Panc1 (cell line): ENCODE measurements at places on chromosomes 1 and 21.

DNA sequence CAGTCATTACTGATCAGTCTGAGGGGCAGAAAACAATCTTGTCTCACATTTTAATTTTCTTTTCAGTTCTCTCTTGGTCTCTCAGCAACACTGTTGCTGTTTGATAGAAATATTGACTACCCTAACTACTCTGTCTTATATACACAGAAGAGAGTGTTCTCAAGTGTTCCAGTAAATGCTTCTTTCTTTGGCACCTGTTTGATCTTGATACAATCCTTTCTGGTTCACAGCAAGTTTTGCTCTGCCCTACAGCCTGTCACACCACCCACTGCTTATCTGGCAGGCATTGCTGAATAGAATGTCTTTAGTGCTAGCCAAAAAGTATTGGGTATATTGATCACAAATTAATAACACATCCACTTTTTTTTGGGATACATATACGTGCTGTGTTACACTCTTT lies 75.7 kb upstream of the WLS start:
- no peak for DNase-seq

DNA sequence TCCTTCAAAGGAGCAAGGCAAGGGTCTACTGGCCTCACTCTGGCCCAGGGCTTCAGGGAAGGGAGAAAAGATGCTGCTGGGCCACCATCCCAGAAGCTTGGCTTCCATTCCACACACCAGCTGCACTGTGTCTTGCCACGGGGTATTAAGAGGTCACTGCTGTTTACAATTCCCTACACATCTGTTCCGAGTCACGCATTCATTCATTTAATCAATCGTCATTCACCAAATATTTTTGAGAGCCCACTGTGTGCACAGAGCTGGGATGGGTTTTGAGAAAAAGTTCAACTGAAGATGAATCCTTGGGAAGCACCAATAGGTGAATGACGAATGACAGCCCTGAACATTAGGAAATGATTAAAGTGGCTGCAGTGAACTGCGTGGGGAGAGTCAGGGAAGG lies 101.7 kb downstream of the NAV1 start:
- no peak for DNase-seq

DNA sequence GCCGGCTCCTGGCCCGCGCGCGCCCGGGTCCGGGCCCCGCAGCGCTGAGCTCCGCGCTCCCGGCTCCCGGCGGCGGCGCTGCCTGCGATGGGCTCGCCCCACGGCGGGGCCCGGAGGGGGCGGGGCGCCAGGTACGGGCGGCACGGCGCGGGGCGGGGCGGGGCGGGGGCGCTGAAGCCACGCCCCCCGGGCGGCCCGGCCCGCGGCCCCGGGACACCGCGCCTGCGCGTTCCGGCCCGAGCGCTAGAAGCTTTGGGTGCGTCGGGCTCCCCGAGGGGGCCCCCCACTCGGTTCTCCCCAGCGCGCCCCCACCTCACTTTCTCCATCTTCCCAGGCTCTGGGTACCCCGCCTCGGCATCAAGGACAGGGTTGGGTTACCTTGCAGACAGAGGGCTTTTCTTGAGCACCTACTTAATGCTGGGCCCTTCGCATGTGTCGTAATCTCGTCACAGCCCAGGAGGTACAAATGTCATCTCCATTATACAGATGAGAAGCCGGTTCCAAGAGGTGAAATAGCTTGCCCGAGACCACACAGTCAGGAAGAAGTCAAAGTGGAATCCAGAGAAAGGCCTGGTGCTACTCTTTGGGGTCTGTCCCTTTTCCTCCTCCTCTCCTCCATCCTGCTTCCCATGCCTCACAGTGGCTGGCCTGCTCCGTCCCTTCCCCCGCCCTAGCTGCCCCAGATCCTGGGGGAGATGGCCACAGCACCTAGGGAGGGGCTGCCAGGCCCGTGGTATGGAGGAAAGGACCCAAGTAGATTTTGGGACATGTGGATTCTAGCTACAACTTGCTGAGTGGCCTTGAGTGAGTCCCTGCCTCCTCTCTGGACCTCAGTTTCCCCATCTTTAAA lies 46.5 kb downstream of the RAP1GAP start:
- no peak for DNase-seq

DNA sequence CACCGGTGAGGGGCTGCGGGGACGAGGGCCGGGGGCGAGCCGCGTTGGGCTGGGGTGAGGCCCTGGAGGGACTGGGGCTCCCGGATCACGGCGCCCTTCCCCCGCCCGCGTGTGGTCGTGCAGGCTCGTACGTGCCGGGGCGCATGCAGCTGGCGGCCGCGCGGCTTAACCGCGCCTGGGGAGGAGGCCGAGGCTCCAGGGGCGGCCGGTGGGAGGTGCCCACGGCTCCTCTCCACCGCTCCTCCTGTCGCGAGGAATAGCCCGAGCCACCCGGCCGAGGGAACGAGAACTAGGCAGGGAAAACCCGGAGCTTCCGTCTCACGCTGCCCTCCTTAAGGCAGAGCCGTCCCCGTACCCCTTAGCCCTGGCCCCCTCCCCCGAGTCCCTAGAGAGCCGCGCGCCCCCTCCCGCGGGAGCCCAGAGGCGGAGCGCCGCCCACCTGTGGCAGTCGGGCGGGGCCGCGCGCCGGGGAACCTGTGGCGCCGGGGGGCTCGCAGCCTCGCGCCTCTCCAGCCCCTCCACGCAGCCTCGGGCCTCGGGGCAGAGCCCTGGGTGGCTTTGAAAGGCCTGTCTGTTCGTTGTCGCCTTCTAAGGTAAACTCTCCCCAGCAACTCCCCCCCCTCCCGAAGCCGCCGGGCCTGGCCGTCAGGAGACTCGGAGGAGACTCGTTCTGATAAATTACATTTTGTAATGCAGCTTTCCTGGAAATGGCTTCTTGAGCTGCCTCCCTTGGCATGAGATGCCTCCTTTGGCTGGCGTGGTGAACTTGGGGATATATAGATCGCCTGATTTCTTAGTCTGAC lies 746 bp downstream of the AK4 start:
- DNase-seq, result no peak

- no peak for DNase-seq
Observed at GRCh38 chr1:113904293-113904673, 316 bp downstream of the AP4B1 start.

DNA sequence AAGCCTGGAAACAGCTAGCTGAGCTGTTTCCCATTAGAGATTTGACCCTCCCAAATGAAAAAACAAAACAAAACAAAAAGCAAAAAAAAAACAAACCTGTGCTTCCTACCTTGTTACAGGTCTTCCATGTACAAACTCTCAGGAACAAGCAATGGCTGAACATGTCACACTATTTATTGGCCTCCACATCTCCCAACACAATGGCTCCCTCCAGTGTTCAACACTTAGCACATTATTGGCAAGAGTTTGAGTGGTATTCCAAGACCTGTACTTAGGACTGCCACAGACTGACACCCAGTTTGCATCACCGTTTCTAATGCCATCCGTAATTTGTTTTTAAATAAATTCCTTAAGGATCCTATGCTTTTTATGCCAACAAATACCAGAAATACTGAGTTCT lies 195.0 kb upstream of the OLFM3 start:
- DNase-seq, result peak; percentile 2

DNA sequence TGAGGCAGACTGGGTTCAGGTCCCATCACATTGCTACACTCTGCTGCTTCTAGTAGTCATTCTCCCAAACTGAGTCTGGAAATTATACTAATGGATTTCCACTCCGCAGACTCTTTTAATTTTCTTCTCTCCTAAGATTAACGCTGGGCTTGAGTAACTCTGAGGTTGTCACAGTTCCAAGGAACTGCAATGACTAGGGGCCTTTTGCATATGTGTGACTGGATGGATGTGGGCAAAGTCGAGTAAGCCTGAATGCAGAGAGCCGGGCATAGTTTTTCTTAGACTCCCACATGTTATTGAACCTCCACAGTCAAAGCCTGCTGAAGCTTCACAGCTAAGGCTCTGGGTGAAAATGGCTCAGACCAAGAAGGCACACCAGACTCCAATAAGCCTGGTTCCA lies 160.9 kb upstream of the PROX1 start:
- DNase-seq, result no peak

DNA sequence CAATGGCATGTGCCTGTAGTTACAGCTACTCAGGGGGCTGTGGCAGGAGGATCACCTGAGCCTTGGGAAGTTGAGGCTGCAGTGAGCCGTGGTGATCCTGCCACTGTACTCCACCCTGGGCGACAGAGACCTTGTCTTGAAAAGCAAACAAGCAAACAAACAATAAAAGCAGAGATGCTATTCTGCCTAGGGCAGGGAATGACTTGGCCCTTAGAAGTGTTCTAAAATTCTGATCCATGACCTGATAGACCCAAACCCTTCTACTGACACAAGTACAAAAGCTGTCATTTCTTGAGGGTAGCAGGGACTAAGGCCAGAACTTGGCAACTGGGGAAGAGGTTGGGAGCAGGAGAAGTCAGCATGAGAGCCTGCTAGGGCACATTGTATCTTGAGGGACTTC lies 15.6 kb upstream of the NCF2 start:
- no peak for DNase-seq

- DNase-seq, result no peak
Observed at GRCh38 chr1:37472281-37472680, 2.1 kb upstream of the ZC3H12A start.

DNA sequence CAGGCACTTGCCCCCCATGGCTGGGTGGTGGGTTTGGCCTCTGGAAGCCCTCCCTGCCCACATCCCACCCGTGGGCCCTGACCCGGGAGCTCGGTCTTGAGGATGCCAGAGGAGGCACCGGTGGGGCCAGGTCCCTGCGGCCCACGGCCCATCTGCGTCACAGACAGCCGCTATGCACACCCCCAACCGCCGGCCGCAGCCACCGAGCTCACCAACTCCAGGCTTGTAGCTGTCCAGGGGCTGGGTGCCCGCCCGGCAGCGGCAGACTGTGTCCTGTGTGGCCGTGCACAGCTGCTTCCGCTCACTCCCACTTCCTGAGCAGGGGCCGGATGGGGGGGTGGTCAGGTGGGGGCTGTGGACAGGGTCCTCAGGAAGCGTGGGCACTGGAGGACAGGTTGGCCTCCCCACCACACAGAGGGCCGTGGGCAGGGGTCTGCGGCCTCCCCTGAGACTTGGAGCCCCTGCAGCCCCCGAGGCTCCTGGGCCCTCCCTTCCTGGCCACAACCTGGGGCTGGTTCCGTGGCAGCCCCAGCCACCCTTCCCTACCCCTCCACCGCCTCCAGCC lies 1.1 kb downstream of the TNFRSF4 start:
- DNase-seq, result no peak

- no peak for DNase-seq
Observed at GRCh38 chr21:33362044-33362555, 37.3 kb downstream of the IFNAR1 start.

- peak; percentile 86 for DNase-seq
Observed at GRCh38 chr1:66271216-66271903, 262.6 kb upstream of the SGIP1 start.

- no peak for DNase-seq
Observed at GRCh38 chr1:227131193-227131592, 187.1 kb downstream of the CDC42BPA start.

GRCh38 chr1:53116307-53116810 lies 26.1 kb downstream of the SLC1A7 start:
- no peak for DNase-seq

GRCh38 chr1:242318140-242318539 lies 206.4 kb downstream of the PLD5 start:
- DNase-seq, result no peak

- no peak for DNase-seq
Observed at GRCh38 chr1:221816899-221817298, 75.0 kb upstream of the DUSP10 start.

GRCh38 chr1:77438236-77438913 lies 156.6 kb downstream of the AK5 start:
- no peak for DNase-seq

DNA sequence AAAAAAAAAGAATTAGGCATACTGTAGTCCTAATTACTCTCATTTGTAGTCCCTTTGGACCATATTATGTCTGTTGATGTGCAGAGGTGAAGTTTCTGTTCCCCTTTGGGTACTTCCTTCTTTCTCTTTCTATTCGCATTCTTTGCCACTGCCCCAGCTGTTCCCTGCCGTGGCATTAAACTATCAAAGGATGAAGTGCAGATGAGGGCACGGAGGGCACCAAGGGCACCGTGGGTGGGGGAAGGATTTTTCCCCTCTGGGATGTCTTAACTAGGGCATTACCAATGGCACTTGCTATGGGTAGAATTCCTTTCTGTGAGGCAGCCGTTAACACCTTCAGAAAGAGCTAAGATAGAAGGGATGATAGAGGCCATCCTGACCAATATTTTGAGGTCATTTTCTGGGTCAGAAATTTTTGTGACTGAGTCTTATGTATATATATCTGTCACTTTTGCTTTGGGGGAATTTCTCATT lies 4.9 kb upstream of the MAPKAPK2 start:
- DNase-seq, result no peak

DNA sequence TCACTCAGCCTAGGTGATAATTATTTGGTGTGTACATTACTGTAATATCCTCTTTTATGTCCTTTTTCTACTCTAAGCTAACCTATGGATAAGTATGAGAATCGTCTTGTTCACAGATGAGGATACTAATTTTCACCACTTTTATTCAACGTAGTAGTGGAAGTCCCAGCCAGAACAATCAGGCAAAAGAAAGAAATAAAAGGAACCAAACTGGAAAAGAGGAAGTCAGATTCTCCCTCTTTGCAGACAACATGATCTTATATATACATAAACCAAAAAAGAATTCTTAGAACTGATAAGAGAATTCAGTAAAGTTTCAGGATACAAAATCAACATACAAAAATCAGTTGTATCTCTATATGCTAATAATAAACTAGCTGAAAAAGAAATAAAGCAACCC lies 12.6 kb upstream of the RGL1 start:
- no peak for DNase-seq

GRCh38 chr1:99004861-99005442 lies at the start of gene PLPPR5:
TSS of gene PLPPR5 (minus strand) at chr1:99004861. CDS start at chr1:99004671, 190 bp downstream.
- DNase-seq, result no peak

- no peak for DNase-seq
Observed at GRCh38 chr1:186094172-186094571, 280.9 kb downstream of the TPR start.

DNA sequence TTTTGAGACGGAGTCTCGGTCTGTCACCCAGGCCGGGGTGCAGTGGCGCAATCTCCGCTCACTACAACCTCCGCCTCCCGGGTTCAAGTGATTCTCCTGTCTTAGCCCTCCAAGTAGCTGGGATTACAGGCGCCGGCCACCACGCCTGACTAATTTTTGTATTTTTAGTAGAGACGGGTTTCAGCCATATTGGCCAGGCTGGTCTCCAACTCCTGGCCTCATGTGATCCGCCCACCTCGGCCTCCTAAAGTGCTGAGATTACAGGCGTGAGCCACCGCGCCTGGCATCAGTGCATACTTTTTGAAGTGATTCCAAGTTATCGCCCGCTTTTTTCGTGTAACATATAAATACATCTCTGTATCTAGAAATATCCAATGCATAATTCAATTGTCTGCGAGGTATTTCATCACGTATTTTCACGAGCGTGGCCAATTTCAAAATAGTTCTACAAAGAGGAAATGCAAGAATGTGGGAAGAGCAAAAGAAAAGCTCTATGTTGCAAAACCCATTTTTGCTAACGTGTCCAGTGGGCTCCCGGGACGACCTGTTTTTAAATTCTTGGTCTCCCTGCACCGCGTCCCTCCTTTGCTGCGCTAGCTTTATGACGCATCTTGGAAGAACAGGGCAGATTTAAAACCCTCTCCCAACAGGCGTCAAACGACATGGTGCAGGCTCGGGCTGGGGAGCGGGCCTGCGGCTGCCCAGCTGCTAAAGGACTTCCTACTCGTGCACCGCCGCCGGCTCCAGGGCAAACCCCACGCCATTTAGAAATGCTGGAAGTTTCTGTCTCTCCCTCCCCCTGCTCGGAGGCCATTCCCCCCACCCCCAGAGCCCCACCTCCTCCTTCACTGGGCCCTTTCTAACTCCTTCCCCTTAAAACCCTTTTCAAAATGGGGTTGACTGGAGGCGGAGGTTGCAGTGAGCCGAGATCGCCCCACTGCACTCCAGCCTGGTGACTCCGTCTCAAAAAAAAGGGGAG lies 923 bp upstream of the IFNGR2 start:
- no peak for DNase-seq
